HepG2 (cell line): ENCODE measurements at places on chromosomes 6 and 20.

DNA sequence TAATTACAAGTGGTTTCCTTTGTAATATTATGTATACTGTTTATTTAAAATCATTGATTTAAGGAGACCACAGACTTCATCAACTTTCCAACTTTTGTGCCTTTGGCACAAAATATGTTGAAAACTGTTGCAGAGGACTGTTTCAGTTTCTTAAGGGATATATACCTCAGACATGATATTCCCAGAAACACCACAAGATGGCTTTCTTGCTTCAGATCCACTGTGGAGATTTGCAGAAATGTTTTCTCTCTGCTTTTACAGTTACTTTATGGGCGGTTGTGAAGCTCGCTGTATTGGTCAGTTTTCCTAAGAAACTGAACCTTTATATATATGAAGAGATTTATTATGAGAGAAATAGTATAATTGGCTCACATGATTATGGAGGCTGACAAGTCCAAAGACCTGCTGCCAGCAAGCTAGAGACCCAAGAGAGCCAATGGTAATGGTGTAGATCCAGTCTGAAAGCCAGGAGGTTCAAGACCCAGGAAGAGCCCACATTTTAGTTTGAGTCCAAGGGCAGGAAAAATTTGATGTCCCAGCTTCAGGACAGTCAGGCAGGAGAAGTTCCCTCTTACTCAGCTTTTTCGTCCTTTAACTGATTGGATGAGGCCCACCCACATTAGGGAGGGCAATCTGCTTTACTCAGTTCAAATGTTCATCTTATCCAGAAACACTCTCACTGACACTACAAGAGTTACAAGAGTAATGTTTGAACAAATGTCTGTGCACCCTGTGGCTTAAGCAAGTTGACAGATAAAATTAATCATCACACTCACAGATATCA, 12.8 kb downstream of the ME1 start:
- no peak overlapping the region for H3K4me3 ChIP-seq
- no peaks in the 10 kb centered on the region for H3K36me3 ChIP-seq
- no peaks in the 10 kb centered on the region for H3K4me1 ChIP-seq
- H3K27me3 ChIP-seq: no peaks in the 10 kb centered on the region

DNA sequence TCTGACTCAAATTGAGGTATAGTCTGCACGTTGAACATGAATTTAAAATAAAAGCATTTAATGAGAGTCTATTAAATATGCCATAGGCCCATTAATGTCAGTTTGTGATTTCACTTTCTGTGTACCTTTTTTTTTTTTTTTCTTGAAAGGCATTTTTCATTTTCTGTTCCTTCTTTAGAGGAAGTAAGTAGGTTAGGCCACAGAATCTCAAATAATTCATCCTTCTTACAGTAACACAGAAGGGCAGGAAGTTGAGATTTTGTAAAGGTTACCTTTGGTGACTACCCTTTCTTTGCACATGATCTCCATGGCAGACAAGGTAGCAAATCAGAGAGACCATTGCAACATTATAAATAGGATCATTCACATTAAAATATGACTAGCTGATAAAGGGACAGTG, 9.6 kb downstream of the L3MBTL3 start:
- H3K4me1 ChIP-seq: no peaks in the 10 kb centered on the region
- no peaks in the 10 kb centered on the region for H3K27me3 ChIP-seq
- H3K27ac ChIP-seq: no peak overlapping the region
- DNase-seq: no peak
- no peaks in the 10 kb centered on the region for H3K36me3 ChIP-seq

- no peak overlapping the region for H3K4me3 ChIP-seq
- H3K36me3 ChIP-seq: no peaks in the 10 kb centered on the region
Observed at GRCh38 chr6:167095888-167096287, 27.0 kb upstream of the CCR6 start.

GRCh38 chr20:1020614-1021013, 18.5 kb upstream of the RSPO4 start:
- DNase-seq: no peak
- no peaks in the 10 kb centered on the region for H3K4me1 ChIP-seq
- no peaks in the 10 kb centered on the region for H3K36me3 ChIP-seq
- H3K27me3 ChIP-seq: no peaks in the 10 kb centered on the region
- H3K27ac ChIP-seq: no peak overlapping the region
- no peak overlapping the region for H3K4me3 ChIP-seq

DNA sequence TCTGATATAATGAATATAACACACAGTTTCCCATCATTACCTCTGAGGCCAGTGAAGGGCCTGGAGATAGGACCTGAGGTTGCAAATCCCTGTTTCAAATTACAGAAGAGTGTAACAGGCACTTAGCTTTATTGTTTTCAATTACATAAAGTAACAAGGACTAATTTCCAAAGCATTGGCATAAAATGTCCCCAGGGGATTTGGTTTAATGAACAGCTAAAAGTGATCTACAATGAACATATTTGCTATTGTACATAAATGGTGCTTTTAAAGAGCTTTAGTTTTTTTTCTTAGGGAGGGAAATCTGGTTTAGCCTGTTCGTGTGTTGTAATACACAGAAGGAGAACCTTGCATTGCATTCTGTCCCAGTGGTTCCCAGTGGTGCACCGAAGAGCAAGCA, 54.4 kb downstream of the HMGN3 start:
- H3K36me3 ChIP-seq: no peaks in the 10 kb centered on the region
- no peaks in the 10 kb centered on the region for H3K4me1 ChIP-seq
- no peaks in the 10 kb centered on the region for H3K27me3 ChIP-seq
- no peak for DNase-seq
- no peak overlapping the region for H3K4me3 ChIP-seq

GRCh38 chr20:54668271-54669039, 193.1 kb downstream of the DOK5 start:
- peaks cover 5% of the 10 kb centered on the region; the same call in 1 of the 2 replicates for H3K4me1 ChIP-seq
- H3K4me3 ChIP-seq: no peak overlapping the region
- peak; percentile 41 for DNase-seq
- no peaks in the 10 kb centered on the region for H3K36me3 ChIP-seq
- no peak overlapping the region for H3K27ac ChIP-seq
- H3K27me3 ChIP-seq: no peaks in the 10 kb centered on the region

- no peak overlapping the region for H3K4me3 ChIP-seq
- H3K36me3 ChIP-seq: peaks cover 4% of the 10 kb centered on the region; the same call in 1 of the 2 replicates
- no peaks in the 10 kb centered on the region for H3K27me3 ChIP-seq
- H3K4me1 ChIP-seq: no peaks in the 10 kb centered on the region
Observed at GRCh38 chr20:2932498-2932897, 59.2 kb downstream of the PTPRA start.
